ACHN (cell line): ENCODE measurements at places on chromosomes 2 and 18.

- DNase-seq: no peak
These were observed 972 bp downstream of the RSAD2 start for GRCh38 chr2:6878549-6878948.

DNA sequence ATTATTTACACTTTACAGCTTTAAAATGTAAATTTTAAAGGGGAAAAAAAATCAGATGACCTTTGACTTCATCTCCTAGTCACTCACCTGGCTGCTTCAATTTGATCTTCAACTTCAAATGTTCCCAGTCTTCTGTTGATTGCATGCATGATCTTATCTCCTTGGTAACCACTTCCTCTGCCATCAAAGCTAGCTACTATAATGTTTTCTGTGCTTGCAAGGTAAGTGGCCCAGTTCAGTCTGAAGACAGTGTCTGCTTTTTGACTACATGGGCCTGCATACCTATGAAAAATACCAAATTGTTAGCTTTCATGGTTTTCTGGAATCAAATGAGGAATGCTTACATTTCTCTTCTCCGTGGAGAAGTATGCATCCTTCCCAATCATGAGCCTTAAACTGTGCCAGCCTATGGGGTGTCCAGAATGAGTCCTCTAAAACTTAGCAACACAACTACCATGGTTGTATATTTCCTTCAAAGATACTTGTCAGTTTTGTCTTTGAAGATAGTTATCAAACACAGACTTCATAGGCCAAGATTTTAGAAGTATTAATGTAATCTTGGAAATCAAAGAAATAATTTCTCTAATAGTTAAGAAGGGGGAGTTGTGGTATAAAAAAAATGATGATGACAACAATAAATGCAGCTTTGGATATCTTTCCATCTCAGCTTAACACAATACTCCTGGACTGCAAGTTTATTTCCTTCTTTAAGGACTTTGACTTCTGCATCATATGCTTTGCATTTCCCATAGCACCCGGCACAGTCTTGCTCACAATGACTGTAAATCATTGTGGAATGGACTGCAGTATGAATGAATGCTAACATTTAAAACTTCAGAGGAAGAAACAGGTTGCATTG, 62.1 kb downstream of the DPP4 start:
- DNase-seq: no peak

GRCh38 chr2:148979919-148980277, 58.6 kb upstream of the LYPD6B start:
- DNase-seq: no peak

- peak; percentile 38 for DNase-seq
These were observed 11.5 kb downstream of the GPR55 start for GRCh38 chr2:230913406-230914143.

- no peak for DNase-seq
These were observed 3.1 kb upstream of the ARID5A start for GRCh38 chr2:96533292-96534073.

GRCh38 chr2:175804122-175804521, 197.9 kb downstream of the LNPK start:
- no peak for DNase-seq

DNA sequence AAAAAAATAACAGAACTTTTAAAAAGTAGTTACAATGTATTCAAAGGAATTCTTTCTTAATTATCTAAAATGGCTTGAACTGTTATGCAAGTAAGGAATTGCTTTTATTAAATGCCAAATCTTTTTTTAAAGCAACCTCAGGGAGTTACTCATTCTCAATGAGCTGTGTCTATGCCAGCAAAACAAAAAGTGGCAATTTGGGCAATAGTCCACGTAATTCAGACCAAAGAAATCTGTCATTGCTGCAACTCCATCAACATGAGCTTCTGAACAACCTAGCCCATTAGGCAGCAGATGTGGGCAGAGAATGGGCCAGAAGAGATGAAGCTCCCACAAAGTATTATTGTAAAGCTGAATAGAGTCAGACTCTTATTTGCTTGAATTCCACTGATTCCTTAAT, 118.4 kb downstream of the ALK start:
- no peak for DNase-seq

DNA sequence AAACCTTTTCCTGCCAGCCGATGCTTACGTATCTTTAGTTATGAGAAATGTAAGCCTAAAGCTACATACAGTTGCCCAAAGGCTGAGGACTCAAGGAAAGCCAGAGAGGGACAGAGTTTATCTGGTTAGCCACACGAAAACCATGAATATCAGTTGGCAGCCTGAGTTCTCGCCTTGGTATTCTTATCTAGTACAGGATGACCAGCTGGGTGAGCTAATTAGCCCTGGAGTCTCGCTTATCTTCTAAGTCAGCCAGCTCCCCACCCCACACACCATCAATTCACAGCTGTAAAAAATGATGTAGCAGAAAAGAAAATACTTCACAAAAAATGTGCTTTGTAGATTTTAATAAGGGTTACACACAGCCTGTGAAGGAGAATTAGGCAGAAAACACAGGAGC, 617.5 kb upstream of the SOX11 start:
- no peak for DNase-seq

DNA sequence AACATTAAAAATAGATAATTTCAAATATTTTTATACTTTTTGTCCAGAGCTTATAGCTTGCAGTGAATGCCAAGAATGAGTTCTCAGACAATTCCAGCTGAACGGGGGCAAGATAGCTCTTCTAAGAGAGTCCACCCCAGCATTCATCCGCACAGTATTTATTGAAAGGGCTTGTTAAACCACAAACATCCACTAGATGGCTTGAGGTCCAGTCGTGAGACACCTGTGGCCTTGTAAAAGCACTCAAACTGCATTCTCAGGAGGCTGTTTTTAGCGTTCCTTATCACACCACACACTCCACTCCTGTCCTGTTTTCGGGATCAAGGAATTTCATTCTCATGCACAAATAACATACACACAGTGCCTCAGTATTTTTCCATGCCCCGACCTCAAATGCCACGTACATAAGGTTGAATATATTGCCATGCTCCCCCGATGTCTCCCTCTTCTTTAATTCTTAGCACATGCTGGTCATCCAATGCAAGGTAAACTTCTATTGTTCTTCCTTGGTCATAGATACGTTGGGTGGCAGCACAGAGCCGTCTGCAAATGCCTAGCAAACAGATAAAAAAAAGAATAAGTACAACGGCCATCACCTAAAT, 47.4 kb downstream of the DNAJC10 start:
- peak; percentile 66 for DNase-seq
